ENCODE measurements at places on chromosomes 11 and 22. TPM values are rescaled to one million over a fixed set of nuclear protein-coding genes. Genes with fewer than 3 reads are reported as not detected.

GRCh38 chr11:103842795-103843194 is 193.6 kb upstream of the DDI1 start:
- H3K36me3 ChIP-seq, result no peaks in the 10 kb centered on the region
- DNase-seq, result no peak

Gene ALX4
- total RNA-seq, result not detected

DNA sequence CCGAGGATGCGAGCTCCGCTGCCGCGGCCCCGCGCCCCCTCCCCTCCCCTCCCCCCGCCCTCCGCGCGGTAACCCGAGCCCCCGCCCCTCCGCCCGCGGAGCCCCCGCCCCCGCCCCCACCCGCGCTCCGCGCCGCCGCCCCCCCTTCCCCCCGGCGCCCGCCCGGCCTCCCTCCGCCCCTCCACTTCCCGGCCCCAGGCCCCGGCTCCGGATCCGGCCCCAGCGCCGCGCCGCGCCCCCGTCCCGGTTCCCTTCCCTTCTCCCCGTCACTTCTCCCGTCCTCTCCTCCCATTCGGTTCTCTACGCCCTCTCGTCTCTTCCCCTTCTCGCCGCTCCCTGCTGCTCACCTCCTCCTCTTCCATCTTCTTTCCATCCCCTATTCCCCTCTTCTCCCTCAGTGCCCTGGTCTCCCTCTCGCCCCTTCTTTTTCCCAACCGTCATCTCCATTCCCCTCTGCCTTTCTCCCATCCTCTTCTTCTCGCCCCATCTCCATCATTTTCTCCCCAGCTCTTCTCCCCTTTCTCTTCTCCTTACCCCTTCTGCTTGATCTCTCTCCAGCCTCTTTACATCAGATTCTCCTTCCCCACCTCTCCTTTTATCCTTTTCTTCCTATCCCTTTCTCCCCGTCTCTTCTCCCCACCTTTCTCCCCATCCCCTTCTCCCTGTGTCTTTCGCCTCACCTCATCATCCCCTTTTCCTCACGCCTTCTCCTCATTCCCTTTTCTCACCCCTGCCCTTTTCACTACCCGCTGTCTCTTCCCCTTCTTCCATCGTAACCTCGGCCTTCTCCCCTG is at the start of gene DCHS1:
TSS of gene DCHS1 (minus strand) at position 20 of the 794 bp plus-strand sequence. CDS start 14,196 bp downstream, outside the sequence.
- H3K27me3 ChIP-seq, result peaks cover 12% of the 10 kb centered on the region
- peak within 1 kb of the TSS; percentile 77 for H3K4me3 ChIP-seq
- H3K27ac ChIP-seq, result no peak within 1 kb of the TSS
- H3K4me1 ChIP-seq, result peaks cover 6% of the 10 kb centered on the region
- DNase-seq, result no peak

Gene APOBEC3B
- 12.4 TPM for total RNA-seq

- H3K27me3 ChIP-seq, result no peaks in the 10 kb centered on the region
- H3K4me1 ChIP-seq, result no peaks in the 10 kb centered on the region
- no peak for DNase-seq
- H3K36me3 ChIP-seq, result no peaks in the 10 kb centered on the region
These were observed 6.8 kb upstream of the INSC start for GRCh38 chr11:15107730-15108515.

DNA sequence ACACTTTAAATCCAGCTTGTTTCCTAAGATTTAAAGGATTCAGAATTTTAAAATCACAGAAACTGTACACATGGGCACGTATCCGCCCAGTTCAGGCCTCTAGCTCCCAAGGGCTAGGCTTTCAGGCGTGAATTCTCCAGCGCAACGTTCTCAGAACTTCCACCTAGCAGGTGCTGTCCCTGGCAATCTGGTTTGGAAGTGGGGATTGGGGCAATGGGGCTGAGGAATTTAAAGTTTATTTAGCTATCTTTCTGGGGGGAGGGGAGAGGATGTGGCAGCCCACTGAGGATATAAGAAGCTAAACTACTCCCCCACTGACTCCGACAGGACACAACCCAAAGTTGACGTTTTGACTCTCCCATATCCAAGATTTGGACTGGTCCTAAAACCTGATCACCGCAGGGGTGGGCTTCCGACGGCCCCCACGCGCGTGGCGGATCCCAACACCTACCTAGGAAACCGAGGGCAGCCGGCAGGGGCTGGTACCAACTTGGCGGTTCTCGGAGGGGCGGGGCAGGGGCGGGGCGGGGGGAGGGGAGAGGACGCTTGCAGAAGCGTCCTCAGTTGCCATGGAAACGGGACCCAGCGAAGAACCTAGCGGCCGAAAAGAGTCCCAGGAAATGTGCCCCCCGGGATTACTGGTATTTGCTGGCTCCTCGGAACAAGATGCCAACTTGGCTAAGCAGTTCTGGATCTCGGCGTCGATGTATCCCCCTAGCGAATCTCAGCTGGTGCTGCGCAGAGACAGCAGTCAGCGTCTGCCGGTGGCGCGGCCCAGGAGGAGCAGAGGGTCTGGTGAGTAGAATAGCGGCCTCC is at the start of gene HOATZ:
TSS of gene HOATZ (plus strand) at position 563 of the 816 bp plus-strand sequence. CDS start at position 570, 7 bp downstream.
- H3K4me1 ChIP-seq, result no peaks in the 10 kb centered on the region
- no peak for DNase-seq
- peaks cover 25% of the 10 kb centered on the region for H3K27me3 ChIP-seq
- H3K4me3 ChIP-seq, result no peak within 1 kb of the TSS
- no peaks in the 10 kb centered on the region for H3K36me3 ChIP-seq

DNA sequence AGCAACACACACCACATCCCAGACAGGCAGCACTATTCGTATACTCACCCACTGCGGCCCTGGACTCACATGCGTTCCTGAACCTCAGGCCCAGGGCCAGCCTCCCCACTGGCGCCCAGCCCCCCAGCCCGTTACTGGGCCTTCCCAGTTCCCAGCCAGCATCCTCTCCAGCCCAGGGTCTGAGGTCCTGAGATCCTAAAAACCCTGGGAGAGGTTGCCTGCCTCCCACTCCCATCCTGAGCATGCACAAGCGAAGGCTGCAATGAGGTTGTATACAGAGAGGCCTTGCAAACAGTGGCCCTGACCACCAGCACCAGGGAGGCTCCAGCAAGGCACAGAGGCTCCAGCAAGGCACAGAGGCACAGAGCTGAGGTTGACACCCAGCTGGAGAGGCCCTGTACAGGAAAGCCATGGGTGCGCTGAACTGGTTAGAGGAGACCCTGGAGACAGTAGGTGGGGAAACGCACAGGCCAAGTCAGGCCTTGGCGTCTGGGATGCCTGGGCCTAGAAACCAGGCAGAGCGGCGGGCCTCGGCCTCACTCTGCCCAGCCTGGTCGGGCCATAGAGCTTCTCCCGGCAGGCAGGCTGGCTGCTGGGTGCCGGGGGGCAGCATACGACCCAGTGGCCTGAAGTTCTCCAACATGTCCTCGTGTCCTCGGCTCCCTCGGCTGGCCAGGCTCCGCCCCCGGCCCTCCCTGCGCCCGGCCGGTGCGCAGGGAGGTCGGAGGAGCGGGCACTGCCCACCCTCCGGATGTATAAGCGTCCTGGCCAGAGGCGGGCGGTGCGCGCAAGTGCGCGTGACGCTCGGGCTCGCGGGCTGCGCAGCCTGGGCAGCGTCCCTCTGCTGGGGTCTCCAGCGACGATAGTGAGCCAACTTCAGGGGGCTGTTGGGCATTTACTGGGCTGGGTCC is 2.3 kb upstream of the TBX1 start:
- H3K27ac ChIP-seq, result no peak overlapping the region
- no peak overlapping the region for H3K4me3 ChIP-seq
- DNase-seq, result no peak
- H3K4me1 ChIP-seq, result peaks cover 12% of the 10 kb centered on the region
- H3K27me3 ChIP-seq, result peaks cover 29% of the 10 kb centered on the region

DNA sequence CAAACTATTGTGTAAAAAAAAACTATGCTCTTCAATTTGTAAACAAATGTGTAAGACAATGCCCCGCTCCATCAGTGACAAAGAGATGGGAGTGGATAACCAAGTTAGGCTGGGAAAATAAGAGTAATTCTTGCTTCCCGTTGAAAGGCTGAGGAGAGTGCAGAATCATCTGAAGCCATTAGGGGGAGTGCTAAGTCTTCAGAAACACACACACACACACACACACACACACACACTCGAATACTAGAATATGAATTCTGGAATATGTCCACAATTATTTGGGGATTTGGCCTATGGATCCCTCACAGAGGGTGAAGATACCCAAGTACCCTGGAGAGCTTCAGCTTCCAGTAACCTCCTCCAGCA is 27.8 kb upstream of the ROBO3 start:
- no peaks in the 10 kb centered on the region for H3K36me3 ChIP-seq
- peaks cover 12% of the 10 kb centered on the region for H3K4me1 ChIP-seq
- H3K27ac ChIP-seq, result no peak overlapping the region

GRCh38 chr22:46070803-46071450 is 79.4 kb upstream of the PPARA start:
- H3K27me3 ChIP-seq, result no peaks in the 10 kb centered on the region
- H3K36me3 ChIP-seq, result no peaks in the 10 kb centered on the region
- peaks cover 21% of the 10 kb centered on the region for H3K4me1 ChIP-seq
- H3K27ac ChIP-seq, result peak overlapping the region; percentile 62
